SW480 (cell line): ENCODE measurements at places on chromosomes 7 and 10.
A peak's percentile ranks its signal among the peaks of the same experiment; 100 is the strongest.

DNA sequence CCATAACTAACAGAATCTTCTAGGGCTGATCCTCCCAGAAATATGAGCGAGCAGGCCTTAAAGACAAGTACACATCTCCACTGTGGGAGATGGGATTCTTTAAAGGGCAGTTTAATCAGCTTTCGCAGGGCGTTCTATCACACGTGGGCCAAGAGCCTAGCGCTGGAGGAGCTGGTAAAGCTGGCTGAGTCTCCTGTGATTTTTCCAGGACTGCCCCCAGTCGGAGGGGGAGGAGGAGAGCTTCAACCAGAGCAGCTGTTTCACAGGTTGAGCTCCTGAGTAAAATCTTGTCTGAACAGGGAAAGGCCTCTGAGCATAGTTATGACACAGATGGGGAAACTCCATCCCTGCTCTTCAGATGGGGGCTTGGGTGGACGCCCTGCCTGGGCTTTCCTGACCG lies 87.0 kb downstream of the ZNF365 start:
- no peak for DNase-seq

- DNase-seq: no peak
These were observed 30.1 kb downstream of the AFAP1L2 start for GRCh38 chr10:114374053-114374791.

DNA sequence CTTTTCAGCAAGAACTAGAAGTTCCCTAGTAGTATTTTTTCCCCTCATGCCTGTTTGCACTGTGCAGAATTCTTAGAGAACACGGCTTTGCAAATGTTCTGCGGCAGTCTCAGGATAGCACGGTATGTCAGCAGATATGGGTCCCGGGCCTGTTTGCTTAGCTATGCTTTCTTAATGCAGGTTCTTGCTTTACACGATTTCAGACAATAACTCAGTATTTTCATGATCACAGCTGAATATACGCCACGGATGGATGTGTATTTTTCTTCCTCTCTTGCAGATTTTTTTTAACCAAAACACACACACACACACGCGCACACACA lies 137.3 kb downstream of the HECW1 start:
- no peak for DNase-seq

GRCh38 chr10:114634609-114634979 lies 23.5 kb downstream of the ABLIM1 start:
- DNase-seq: peak; percentile 74

- DNase-seq: peak; percentile 25
These were observed 7.3 kb downstream of the SKIDA1 start for GRCh38 chr10:21518149-21518640.

DNA sequence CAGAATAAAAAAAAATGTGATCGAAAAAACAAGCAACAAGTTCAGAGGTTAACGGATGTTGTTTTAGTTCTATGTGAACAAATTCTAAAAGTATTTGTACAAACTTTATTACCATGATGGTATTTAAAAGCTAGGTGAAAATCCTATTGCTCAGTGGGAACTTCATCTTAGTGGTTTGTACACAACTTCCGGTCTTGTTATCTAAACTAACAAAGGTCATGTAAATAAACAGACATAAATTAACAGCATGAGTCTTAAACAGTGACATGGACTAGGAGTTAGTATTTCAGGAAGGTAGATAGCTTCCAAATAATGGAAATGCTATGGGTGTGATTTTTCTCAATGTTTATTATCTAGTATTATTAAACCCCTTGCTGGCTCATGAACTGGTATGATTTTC lies 83.8 kb downstream of the SPAG6 start:
- DNase-seq: no peak
